NCI-H226 (cell line): ENCODE measurements at places on chromosomes 6 and 20.
A peak's percentile ranks its signal among the peaks of the same experiment; 100 is the strongest.

- no peak for DNase-seq
Observed at GRCh38 chr6:155782739-155783459, 327.3 kb upstream of the NOX3 start.

GRCh38 chr6:25903467-25904099 lies 26.9 kb downstream of the SLC17A2 start:
- no peak for DNase-seq

GRCh38 chr6:40845553-40845952 lies 193.5 kb downstream of the UNC5CL start:
- no peak for DNase-seq

- peak; percentile 22 for DNase-seq
Observed at GRCh38 chr6:24738741-24739140, 19.8 kb upstream of the C6orf62 start.
